ENCODE measurements at places on chromosomes 3 and 15.

- DNase-seq = peak; percentile 39
These were observed 25.3 kb downstream of the EXOG start for GRCh38 chr3:38521391-38521987.

DNA sequence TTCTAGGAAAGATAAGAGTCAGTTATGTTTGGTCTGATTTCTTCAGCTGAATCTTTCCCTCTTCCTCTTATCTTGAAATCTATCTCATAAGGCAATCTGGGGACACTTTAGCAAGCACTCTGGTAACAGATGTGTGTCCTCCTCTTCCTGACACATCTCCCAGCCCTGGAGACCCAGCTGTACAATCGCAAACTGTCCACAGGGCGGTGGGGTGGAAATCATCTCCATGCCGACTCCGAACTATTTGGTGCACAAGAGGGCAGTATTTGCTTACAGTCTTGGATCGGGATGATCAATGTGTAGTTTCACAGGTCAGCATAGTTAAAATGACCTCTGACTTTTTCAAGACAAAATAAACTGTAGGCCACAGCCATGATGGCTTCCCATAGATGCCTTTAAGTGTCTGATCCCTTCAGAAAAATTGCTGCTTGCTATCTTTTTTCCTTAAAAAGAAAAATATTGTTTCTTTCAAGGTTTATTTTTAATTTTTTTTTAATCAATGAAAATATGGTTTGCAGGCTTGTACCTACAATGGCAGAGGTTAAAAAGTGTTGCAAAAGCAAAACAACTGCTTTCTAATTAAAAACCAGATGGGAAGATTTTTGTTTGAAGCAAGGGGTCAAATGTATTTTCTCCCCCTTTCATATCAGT is 17.7 kb downstream of the EEFSEC start:
- no peak for DNase-seq

GRCh38 chr3:73451301-73451944 is 173.3 kb downstream of the PDZRN3 start:
- DNase-seq = no peak

DNA sequence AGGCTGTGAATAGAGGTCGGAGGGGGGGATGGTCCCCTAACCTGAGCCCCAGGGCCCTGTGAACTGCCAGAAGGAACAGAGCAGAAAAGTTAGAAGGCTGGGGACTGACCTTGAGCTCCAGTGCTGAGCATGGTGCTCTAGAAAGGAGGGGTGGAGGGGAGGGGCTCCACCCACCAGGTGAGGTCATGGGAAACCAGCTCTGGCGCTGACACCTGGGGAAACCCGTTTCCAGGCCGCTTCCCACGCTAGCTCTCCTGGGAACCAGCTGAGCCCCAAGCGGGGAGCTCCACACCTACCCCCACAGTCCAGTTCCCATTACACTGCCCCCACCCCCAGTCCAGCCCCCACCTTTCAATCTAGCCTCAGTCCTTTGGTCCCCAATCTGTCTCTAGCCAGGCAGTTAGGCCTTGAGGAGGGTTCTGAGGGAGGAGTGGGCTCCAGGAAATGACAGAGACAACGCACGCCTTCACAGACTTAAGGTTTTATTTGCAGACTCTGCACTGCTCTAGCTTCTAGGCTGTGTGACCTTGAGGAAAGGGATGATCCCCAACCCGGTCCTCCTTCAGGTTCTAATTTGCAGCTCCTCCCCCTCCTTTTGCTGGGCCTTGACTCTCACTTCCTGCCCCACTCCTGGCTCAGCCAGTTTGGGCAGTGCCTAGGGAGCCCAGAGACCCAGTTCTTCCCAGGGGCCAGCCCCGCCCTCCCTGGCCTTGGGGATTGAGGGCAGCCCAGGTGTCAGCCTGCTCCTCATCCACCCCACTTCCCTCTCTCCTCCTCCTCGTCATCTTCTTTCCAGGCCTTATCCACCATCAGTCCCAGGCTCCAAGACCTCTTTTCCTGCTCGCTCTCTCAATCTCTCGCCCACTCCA is 2.1 kb downstream of the RHOV start:
- no peak for DNase-seq

DNA sequence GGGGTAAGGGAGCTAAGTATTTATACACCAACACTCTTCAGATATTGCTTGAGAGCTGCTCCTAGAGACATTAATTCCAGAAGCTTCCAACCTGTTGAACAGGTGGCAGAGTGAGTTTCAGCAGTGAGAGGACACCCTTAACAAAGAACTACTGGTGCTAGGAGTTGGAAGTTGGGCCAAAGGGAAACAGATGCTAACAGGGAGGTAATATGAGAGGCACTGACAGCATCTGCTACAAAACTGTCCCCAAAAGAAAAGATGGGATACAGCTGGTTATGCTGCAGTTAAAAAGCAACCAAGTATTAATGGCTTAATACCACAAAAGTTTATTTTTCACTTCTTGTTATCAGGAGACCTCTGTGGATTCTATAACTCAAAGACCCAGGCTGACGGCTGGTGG is 104.5 kb upstream of the SATB1 start:
- no peak for DNase-seq

GRCh38 chr15:47331829-47332393 is 385.4 kb upstream of the SEMA6D start:
- no peak for DNase-seq

- DNase-seq = no peak
These were observed 9.6 kb upstream of the SMARCC1 start for GRCh38 chr3:47791193-47791855.

DNA sequence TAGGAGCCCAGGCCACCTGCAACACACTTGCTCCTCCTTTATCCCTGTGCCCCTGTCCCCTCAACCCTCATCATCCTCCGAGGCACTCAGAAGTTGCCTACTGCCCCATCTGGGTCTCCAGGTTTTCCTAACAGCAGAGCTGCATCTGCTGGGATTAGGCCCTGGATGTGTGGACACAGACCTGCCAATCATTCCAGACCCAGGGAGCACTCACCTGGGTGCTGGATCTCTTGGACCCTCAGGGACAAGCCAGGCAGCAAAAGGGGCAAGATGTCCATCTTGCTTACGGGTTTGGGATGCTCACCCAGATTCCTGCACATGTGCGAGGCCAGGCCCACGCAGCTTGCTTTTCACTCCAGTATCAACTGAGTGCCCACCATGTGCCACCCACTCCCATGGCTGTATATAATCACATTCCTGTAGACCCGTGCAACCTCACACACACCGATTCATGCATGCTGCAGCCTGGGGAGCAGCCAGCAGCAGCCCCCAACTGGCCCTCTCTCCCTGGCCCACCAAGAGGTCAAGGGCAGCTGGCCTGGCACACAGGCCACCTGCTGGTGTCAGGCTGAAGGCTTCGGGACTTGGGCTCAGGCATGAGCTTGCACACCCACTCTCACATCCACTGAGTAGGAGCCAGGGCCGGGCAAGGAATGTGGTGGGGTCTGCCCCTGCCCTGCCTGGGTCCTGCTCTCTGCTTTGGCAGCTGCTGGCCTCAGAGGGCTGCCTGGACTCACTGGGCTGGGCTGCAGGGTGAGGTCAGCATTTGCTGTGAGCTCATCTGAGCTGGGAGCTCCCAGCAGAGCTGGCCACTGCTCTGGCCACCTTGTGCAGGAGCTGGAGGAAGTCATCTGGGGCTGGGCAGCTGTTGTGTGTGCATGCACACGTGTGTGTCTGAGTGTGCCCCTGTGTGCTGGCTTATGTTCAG is 14.9 kb downstream of the PRKCD start:
- no peak for DNase-seq

GRCh38 chr3:187186801-187187421 is 10.4 kb upstream of the RTP1 start:
- no peak for DNase-seq

DNA sequence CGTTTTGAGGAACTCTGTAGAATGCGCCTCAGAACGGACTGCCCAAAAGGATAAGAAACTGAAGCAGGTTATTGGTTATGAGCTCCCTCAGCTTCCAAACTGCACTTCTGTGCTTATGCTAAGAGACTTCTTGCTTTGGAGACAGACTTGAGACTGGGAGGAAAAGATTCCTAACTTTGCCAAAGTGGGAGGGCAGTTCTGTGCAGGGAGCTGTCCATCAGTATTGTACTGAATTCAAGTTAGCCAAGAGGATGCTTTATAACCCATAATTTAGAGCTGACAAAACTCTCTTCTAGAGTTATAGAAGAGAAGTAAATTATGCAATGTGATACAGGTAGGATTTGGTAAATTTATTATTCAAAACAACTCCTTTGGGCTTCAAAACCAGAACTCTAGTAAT is 519.8 kb upstream of the GBE1 start:
- no peak for DNase-seq

- DNase-seq = no peak
These were observed 166.0 kb upstream of the COL8A1 start for GRCh38 chr3:99472385-99472784.

DNA sequence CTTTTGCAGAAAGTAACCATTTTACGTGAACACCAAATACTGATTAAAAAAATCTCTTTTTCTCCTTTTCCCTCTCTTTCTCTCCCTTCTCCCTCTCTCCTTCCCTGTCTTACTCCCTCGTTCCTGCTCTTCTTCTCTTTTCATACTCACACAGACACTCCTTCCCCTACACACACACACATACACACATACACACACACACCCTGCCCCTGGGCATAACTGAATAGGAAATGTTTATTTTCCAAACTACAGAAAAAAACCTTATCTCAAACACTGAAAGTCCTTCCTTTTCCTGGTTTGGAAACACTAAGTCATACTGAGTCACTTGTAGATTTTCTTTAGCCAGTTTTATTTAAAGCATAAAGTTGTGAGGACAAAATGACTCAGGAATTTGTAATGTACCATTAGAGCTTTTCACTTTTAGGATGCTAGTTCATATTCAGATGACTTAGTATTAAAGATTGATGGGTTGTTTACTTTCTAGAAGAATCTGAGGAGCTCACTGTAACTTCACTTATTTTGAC is 62.4 kb downstream of the MBNL1 start:
- no peak for DNase-seq

- no peak for DNase-seq
These were observed 34.3 kb downstream of the U2SURP start for GRCh38 chr3:143035466-143036211.

DNA sequence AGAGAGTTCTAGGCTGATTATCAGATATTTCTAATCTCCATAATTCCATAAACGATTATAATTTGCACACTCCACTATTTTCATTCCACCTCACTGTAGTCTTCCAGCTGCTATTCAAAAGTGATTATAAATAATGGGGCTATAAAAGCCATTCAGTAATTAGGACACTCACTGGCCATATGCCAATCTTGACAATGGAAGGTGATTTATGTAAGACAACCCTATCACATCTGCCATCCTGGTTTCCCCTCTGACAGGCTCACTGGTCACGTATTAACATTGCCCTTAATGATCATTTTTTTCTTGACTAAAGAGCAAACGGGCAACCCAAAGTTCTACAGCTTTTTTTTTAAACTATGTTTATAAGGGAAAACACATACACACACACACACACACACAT is 402.4 kb downstream of the MAGI1 start:
- no peak for DNase-seq

- no peak for DNase-seq
These were observed 801.6 kb downstream of the CADM2 start for GRCh38 chr3:85760342-85760741.

GRCh38 chr3:102078401-102078800 is 229.1 kb downstream of the NFKBIZ start:
- no peak for DNase-seq

- no peak for DNase-seq
These were observed 12.4 kb downstream of the SLC2A2 start for GRCh38 chr3:171013822-171014748.

- DNase-seq = no peak
These were observed 346.2 kb downstream of the IGSF11 start for GRCh38 chr3:118688396-118688884.

DNA sequence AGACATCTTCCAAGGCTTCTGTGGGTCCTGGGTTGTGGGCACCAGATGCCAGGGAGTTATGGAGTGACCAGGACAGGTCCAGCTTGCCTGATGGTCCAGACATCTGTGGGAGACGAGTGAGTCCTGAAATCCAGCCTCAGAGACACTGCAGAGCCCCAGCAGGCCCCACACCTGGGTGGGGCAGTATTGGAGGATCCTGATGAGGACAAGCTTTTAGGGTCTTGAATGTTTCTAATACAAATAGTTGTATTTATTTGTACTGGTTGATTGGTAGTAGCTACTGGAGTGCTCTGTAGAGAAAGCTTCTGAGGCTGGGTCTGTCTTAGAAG is 67.5 kb upstream of the PRR23C start:
- no peak for DNase-seq

- DNase-seq = no peak
These were observed 48.6 kb upstream of the MAGEF1 start for GRCh38 chr3:184760337-184761074.

GRCh38 chr15:92681141-92681631 is 25.6 kb upstream of the FAM174B start:
- no peak for DNase-seq

DNA sequence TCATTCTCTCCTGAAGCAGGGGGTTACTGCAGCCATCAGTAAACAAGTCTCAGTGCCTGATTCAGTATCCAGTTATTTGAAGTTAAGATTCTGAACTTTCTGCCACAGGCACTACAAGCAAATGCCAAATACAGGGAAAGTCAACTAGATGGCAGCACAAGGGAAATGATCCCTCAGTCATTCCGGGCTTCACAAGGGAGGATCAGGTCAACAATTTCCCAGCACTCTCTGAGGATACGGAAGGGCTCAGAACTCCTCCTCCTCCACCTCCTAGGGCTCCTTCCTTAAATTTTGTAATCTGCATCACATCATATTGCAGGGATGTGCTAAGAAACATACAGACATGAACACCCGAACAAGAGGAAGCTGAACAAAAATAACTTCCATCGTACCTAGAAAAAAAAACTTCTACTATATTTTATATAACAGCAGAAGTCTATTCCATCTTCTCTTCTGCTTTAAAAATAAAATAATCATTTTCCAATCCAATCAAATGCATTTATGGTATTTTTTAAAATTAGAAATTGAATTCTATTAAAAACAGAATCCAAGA is 187.1 kb downstream of the FMN1 start:
- DNase-seq = no peak

- DNase-seq = no peak
These were observed 69.7 kb downstream of the USF3 start for GRCh38 chr3:113626503-113627371.

DNA sequence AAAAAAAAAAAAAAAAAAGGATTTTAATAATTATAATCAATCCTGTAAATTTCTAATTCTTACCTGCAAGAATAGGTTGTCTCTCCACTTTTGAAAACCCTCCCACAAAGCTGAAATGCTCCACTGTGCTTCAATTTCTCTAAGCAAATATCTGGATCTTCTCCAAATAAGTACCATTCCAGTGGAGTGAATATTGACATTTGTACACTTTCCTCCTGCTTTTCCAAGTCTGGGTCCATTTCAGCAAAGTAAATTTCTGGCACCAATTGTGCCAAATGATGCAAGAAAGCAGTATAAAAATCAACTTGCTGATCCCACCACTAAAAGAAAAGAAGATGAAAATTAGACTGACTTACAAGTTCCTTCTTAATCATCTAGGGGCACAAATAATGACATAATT is 19.9 kb downstream of the UBR1 start:
- DNase-seq = no peak

- DNase-seq = no peak
These were observed 208.9 kb upstream of the COL8A1 start for GRCh38 chr3:99429502-99429901.

GRCh38 chr3:56613016-56613415 is 56.0 kb downstream of the CCDC66 start:
- DNase-seq = no peak

- no peak for DNase-seq
These were observed 151.4 kb downstream of the RPLP1 start for GRCh38 chr15:69604072-69604411.

All from stimulated activated CD4-positive, alpha-beta T cell treated with anti-CD3 and anti-CD28 coated beads, Interleukin-4, amount 100 ng/mL, for 48 hours (primary cell).